Activated naive CD8-positive, alpha-beta T cell treated with anti-CD3 and anti-CD28 coated beads, Interleukin-2, amount 10 ng/mL, durations not matched to agents 7 days and 5 days (primary cell): ENCODE measurements at places on chromosomes 7 and 10. TPM values are rescaled to one million over a fixed set of nuclear protein-coding genes. Genes with fewer than 3 reads are reported as not detected.

- H3K36me3 ChIP-seq: no peaks in the 10 kb centered on the region
- H3K27me3 ChIP-seq: peaks cover 86% of the 10 kb centered on the region
- peaks cover 13% of the 10 kb centered on the region for H3K4me1 ChIP-seq
- no peak for DNase-seq
- H3K27ac ChIP-seq: no peak overlapping the region
- no peak overlapping the region for H3K4me3 ChIP-seq
Measured at GRCh38 chr10:112981553-112981952, 31.5 kb downstream of the TCF7L2 start.

GRCh38 chr10:3763852-3764625, 21.0 kb downstream of the KLF6 start:
- peaks cover 40% of the 10 kb centered on the region for H3K4me1 ChIP-seq
- no peak for DNase-seq
- H3K27ac ChIP-seq: no peak overlapping the region
- H3K27me3 ChIP-seq: no peaks in the 10 kb centered on the region
- H3K36me3 ChIP-seq: peaks cover 2% of the 10 kb centered on the region

GRCh38 chr7:53272081-53272480, 236.6 kb downstream of the POM121L12 start:
- H3K36me3 ChIP-seq: no peaks in the 10 kb centered on the region
- H3K4me1 ChIP-seq: no peaks in the 10 kb centered on the region
- no peak overlapping the region for H3K27ac ChIP-seq
- DNase-seq: no peak
- H3K27me3 ChIP-seq: no peaks in the 10 kb centered on the region
- no peak overlapping the region for H3K4me3 ChIP-seq

The GRM3 gene
- total RNA-seq: not detected

GRCh38 chr7:159097661-159098423, 46.8 kb downstream of the VIPR2 start:
- no peak for DNase-seq
- no peaks in the 10 kb centered on the region for H3K36me3 ChIP-seq
- no peaks in the 10 kb centered on the region for H3K4me1 ChIP-seq
- no peak overlapping the region for H3K4me3 ChIP-seq

- peaks cover 45% of the 10 kb centered on the region for H3K27me3 ChIP-seq
- no peaks in the 10 kb centered on the region for H3K36me3 ChIP-seq
- peak overlapping the region; percentile 64 for H3K27ac ChIP-seq
- H3K4me1 ChIP-seq: peaks cover 23% of the 10 kb centered on the region
Measured at GRCh38 chr7:24755541-24756407, 1.5 kb downstream of the GSDME start.

GRCh38 chr7:149198161-149198816, 2.9 kb downstream of the ZNF282 start:
- peaks cover 4% of the 10 kb centered on the region for H3K27me3 ChIP-seq
- peaks cover 24% of the 10 kb centered on the region for H3K36me3 ChIP-seq
- peaks cover 28% of the 10 kb centered on the region for H3K4me1 ChIP-seq
- H3K4me3 ChIP-seq: no peak overlapping the region

- H3K4me3 ChIP-seq: no peak overlapping the region
- H3K4me1 ChIP-seq: no peaks in the 10 kb centered on the region
- no peak for DNase-seq
- no peaks in the 10 kb centered on the region for H3K36me3 ChIP-seq
- H3K27ac ChIP-seq: no peak overlapping the region
Measured at GRCh38 chr7:32049599-32049998, 20.6 kb downstream of the PDE1C start.

The POLR2J2 gene
- total RNA-seq: 20.8 TPM

The UCN3 gene
- not detected for total RNA-seq

The A1CF gene
- not detected for total RNA-seq

DNA sequence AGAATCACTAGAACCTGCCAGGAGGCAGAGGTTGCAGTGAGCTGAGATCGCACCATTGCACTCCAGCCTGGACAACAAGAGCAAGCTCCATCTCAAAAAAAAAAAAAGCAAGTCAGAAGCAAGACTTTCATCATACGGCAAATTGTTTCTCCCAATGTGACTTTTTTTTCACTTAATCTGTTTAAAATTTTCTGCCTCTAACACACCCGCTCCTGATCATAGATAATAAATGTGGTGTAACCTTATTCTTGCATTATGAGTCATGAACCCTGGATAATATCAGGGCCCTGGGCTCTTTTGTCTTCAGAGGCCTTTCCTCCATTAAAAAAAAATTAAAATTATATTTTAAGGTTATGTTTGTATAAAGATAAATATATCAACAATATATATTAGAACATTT, 111.4 kb upstream of the JCAD start:
- no peak for DNase-seq
- H3K27ac ChIP-seq: no peak overlapping the region
- peaks cover 2% of the 10 kb centered on the region for H3K4me1 ChIP-seq
- H3K4me3 ChIP-seq: no peak overlapping the region
- H3K36me3 ChIP-seq: no peaks in the 10 kb centered on the region

The ZNF804B gene
- not detected for total RNA-seq

The GDF2 gene
- not detected for total RNA-seq

The FANK1 gene
- 0.96 TPM for total RNA-seq

GRCh38 chr7:18004372-18004771, 23.3 kb downstream of the PRPS1L1 start:
- no peak overlapping the region for H3K4me3 ChIP-seq
- no peak overlapping the region for H3K27ac ChIP-seq
- H3K4me1 ChIP-seq: no peaks in the 10 kb centered on the region

The TFPI2 gene
- not detected for total RNA-seq

DNA sequence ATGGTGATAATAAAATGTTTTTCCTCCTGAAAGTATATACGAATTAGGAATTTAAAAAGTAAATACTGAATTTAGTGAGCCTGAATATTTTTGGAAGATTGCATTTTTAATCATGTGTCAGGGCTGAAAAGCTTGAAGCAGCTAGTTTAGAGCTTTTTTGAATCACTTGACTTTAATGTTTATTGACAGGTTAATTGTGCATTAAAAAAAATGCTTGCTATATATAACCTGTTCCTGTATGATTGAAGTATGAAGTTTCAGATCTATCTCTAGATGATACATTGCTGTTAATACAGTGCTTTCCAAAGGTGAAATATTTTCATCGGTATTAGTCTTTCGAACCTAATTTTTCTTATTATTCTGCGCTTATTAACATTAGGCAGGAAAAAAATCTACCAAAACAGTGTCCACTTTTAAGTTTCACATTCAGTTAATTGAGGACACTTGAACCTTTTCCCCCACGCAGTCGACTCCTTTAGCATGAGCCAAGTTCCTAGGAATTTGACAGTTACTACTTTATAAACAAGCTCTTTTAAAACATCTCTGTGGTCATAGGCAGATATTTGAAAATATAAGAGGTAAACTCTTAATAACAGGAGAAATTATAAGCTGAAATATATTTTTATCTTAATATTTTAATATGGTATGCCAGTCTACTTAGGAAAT, 187.1 kb downstream of the MLLT10 start:
- no peak overlapping the region for H3K27ac ChIP-seq
- H3K36me3 ChIP-seq: peaks cover 12% of the 10 kb centered on the region
- DNase-seq: no peak
- H3K4me3 ChIP-seq: no peak overlapping the region
- H3K27me3 ChIP-seq: no peaks in the 10 kb centered on the region
- H3K4me1 ChIP-seq: peaks cover 16% of the 10 kb centered on the region

GRCh38 chr10:47336387-47337134, 11.6 kb upstream of the RBP3 start:
- H3K4me1 ChIP-seq: no peaks in the 10 kb centered on the region
- no peaks in the 10 kb centered on the region for H3K36me3 ChIP-seq
- no peak overlapping the region for H3K27ac ChIP-seq
- peaks cover 10% of the 10 kb centered on the region for H3K27me3 ChIP-seq

- peaks cover 11% of the 10 kb centered on the region for H3K4me1 ChIP-seq
- DNase-seq: no peak
- peaks cover 3% of the 10 kb centered on the region for H3K36me3 ChIP-seq
- H3K27ac ChIP-seq: no peak overlapping the region
- H3K27me3 ChIP-seq: no peaks in the 10 kb centered on the region
- no peak overlapping the region for H3K4me3 ChIP-seq
Measured at GRCh38 chr7:136179851-136180721, 202.9 kb upstream of the MTPN start.

GRCh38 chr10:121695731-121696464, 97.7 kb upstream of the FGFR2 start:
- H3K4me3 ChIP-seq: no peak overlapping the region
- no peaks in the 10 kb centered on the region for H3K36me3 ChIP-seq
- no peaks in the 10 kb centered on the region for H3K4me1 ChIP-seq
- no peaks in the 10 kb centered on the region for H3K27me3 ChIP-seq

GRCh38 chr7:73555411-73555982, 2.0 kb downstream of the BCL7B start:
- no peak for DNase-seq
- peak overlapping the region; percentile 89 for H3K4me3 ChIP-seq
- peak overlapping the region; percentile 86 for H3K27ac ChIP-seq
- peaks cover 20% of the 10 kb centered on the region for H3K36me3 ChIP-seq
- H3K27me3 ChIP-seq: no peaks in the 10 kb centered on the region

DNA sequence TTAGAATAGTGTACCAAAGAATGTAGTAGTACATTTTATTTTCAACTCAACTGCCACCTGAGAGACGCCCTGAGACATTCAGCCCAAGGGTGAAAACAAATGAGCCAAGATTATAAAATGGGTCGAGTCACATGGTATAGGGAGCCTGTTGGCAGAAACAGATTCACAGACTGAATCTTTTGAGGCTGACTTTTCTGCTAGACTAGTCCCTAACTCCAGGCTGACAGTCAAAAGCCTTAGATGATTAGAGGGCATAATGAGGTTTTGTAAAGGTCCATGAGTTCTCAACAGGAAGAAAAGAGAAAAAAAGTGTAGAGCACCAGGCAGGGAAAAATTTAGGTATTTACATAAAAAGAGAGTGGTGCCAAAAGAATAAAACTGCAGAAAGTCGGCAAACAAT, 128.0 kb downstream of the NXPH1 start:
- H3K27me3 ChIP-seq: no peaks in the 10 kb centered on the region
- H3K36me3 ChIP-seq: no peaks in the 10 kb centered on the region
- no peaks in the 10 kb centered on the region for H3K4me1 ChIP-seq
- no peak for DNase-seq
- no peak overlapping the region for H3K4me3 ChIP-seq
- H3K27ac ChIP-seq: no peak overlapping the region

DNA sequence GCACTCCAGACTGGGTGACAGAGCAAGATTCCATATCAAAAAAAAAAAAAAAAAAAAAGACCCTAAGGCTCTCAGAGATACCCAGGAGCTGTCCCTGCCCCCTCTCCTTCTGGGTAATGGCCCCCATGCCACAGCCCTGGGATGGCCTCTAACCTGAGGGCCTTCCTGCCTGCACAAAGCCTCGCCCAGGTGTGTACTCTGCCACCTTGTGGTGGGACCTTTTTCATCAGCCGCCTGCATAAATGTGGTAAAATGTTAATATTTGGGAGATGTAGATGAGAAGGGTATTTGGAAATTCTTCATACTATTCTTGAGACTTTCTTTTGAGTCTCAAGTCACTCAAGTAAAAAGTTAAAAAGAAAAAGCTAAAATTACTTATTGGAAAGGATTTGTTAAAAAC, 46.3 kb upstream of the RNF216 start:
- H3K4me3 ChIP-seq: no peak overlapping the region
- H3K36me3 ChIP-seq: no peaks in the 10 kb centered on the region
- DNase-seq: peak; percentile 43
- H3K27me3 ChIP-seq: no peaks in the 10 kb centered on the region
- peaks cover 14% of the 10 kb centered on the region for H3K4me1 ChIP-seq

DNA sequence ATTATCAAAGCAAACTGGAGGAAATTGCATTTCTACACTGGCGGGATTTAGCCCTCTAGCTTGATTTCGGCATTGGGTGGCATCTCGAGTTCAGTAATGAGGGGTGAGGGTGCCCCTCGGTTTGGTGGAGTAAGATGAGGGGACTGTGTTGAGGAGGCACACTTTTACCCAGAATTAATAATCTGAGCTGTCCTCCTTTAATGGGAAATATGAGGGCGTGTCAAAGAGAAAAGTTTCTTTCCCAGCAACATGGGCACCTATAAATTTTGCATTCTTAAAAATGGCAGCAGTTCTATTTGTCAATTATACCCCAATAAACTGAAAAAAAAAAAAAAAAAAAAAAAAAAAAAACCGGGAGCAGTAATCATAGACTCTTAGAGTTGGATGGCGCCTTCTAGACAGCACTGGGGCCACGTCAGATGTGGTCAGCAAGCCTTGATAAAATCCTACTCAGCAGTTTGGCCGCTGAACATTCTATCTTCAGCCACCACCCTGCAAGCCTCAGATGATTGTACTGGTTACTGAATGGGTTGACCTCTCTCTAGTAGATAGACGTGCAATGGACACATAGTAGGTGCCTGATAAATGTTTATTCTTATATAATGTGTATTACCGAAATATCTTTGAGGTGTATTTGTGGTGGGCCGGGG, 931 bp downstream of the PAPSS2 start:
- peak overlapping the region; percentile 81 for H3K4me3 ChIP-seq
- H3K27ac ChIP-seq: no peak overlapping the region
- no peak for DNase-seq
- peaks cover 5% of the 10 kb centered on the region for H3K4me1 ChIP-seq
- no peaks in the 10 kb centered on the region for H3K36me3 ChIP-seq

GRCh38 chr7:142767861-142768260, 2.9 kb upstream of the PRSS2 start:
- no peak overlapping the region for H3K4me3 ChIP-seq
- peaks cover 7% of the 10 kb centered on the region for H3K4me1 ChIP-seq
- H3K36me3 ChIP-seq: no peaks in the 10 kb centered on the region
- DNase-seq: no peak

DNA sequence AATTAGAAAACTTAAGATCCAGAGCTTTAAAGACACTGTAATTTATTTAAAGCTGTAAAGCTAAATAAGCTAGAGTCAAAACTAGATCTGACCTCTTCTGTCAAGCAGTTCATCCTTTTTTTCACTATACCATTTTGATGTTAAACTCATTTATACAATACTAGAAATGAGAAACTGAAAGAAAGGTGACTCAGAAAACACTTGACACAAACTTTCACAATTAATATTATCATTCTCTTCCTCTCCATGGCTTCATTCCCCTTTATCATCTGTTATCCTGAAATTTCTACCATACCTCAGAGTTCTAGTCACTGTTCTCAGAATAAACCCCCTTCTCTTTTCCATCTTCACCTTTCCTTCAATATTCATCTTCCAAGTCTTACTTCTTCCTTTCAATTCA, 1.3 kb downstream of the FIGNL1 start:
- DNase-seq: no peak
- H3K27me3 ChIP-seq: no peaks in the 10 kb centered on the region
- peak overlapping the region; percentile 92 for H3K4me3 ChIP-seq
- H3K36me3 ChIP-seq: peaks cover 25% of the 10 kb centered on the region
- peak overlapping the region; percentile 94 for H3K27ac ChIP-seq

GRCh38 chr10:129744134-129745111, 219.7 kb downstream of the EBF3 start:
- peaks cover 3% of the 10 kb centered on the region for H3K36me3 ChIP-seq
- no peak overlapping the region for H3K27ac ChIP-seq
- peak; percentile 10 for DNase-seq

GRCh38 chr10:77125231-77125630, 512.4 kb downstream of the KCNMA1 start:
- H3K27me3 ChIP-seq: peaks cover 18% of the 10 kb centered on the region
- no peak overlapping the region for H3K4me3 ChIP-seq
- H3K27ac ChIP-seq: no peak overlapping the region
- H3K36me3 ChIP-seq: no peaks in the 10 kb centered on the region
